ENCODE measurements at places on chromosomes 5 and 9.

- DNase-seq: no peak
These were observed 8.5 kb downstream of the CAMSAP1 start for GRCh38 chr9:135898634-135899407.

GRCh38 chr5:138029944-138030343 lies 2.9 kb downstream of the FAM13B start:
- no peak for DNase-seq

GRCh38 chr9:90921969-90922368 lies 120.3 kb downstream of the SYK start:
- DNase-seq: no peak

- DNase-seq: no peak
These were observed 462.9 kb downstream of the DMRT2 start for GRCh38 chr9:1513105-1513504.

DNA sequence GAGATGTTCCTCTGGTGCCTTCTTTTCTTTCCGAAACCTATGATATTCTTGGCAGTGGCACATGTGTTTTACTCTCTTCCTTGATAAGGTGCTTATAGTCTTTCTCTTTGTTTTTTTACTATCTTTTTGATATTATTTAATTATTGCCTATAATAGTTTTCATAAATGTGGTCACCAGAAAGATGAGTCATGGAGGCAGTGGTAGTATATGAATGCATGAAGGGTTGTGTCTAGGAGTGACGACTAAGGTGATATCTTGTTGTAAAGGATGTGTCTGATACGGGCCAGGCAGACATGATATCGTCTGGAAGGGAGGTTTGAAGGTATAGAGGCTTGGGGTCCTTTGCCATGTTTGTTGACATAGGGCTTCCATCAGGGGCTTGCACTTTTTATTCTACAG lies 36.8 kb downstream of the SLC44A1 start:
- no peak for DNase-seq
